ENCODE measurements at places on chromosomes 1 and 21. TPM values are rescaled to one million over a fixed set of nuclear protein-coding genes. Genes with fewer than 3 reads are reported as not detected.

GRCh38 chr1:41260768-41261167, 18.7 kb upstream of the SCMH1 start:
- peaks cover 9% of the 10 kb centered on the region for H3K27me3 ChIP-seq
- H3K27ac ChIP-seq = no peak overlapping the region
- no peak for DNase-seq
- no peak overlapping the region for H3K4me3 ChIP-seq

DNA sequence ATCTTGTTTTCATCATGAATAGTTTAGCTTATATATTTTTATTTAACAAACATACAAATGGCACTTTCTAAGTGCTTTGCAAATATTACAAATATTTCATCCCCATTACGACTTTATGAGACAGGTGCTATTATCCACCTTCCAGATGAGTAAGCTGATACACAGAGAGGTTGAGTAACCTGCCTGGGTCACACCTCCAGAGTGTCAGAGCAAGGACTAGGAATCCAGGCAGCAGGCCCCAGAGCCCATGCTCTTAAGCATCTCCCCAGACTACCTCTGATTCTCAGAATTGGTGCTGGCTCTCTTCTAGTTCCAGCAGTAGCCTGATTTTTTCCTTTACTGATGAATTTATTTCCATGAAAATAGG, 40.0 kb downstream of the EPHB2 start:
- peaks cover 6% of the 10 kb centered on the region for H3K4me1 ChIP-seq
- peaks cover 7% of the 10 kb centered on the region for H3K27me3 ChIP-seq
- no peak for DNase-seq
- H3K36me3 ChIP-seq = no peaks in the 10 kb centered on the region

GRCh38 chr1:243325305-243325890, 69.6 kb downstream of the SDCCAG8 start:
- no peaks in the 10 kb centered on the region for H3K36me3 ChIP-seq
- H3K4me1 ChIP-seq = no peaks in the 10 kb centered on the region
- no peak overlapping the region for H3K4me3 ChIP-seq
- H3K27ac ChIP-seq = no peak overlapping the region

- H3K4me1 ChIP-seq = peaks cover 22% of the 10 kb centered on the region
- H3K36me3 ChIP-seq = peaks cover 43% of the 10 kb centered on the region
- no peaks in the 10 kb centered on the region for H3K27me3 ChIP-seq
- no peak overlapping the region for H3K4me3 ChIP-seq
- no peak overlapping the region for H3K27ac ChIP-seq
- DNase-seq = no peak
Measured at GRCh38 chr1:166849135-166849534, 9.9 kb downstream of the POGK start.

DNA sequence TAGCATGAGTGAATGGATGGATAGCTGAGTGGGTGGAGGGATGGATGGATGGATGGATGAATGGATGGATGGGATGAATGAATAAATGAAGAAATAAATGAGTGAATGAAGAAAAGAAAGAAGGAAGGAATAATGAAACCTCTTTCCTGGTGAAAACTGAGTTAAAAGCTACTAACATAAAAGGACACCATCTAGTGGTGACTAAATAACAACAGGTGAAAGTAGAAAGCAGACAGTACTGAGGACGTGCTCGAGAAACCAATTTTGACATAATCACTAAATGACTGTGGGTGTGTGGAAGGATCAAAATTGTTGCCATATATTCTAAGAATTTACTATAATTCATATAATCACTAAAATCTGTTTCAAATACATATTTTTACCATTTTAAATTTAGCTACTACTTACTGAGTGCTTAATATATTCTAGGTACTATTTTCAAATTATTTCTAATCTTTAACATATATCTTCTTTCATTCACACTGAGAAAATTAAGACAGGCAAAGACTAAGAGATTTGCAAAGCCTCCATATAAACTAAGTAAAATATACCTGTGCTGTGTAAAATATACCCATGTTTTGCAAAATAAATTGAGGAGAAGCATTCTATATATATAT, 522.9 kb downstream of the LRRIQ3 start:
- DNase-seq = no peak
- H3K27me3 ChIP-seq = no peaks in the 10 kb centered on the region
- no peak overlapping the region for H3K4me3 ChIP-seq

DNA sequence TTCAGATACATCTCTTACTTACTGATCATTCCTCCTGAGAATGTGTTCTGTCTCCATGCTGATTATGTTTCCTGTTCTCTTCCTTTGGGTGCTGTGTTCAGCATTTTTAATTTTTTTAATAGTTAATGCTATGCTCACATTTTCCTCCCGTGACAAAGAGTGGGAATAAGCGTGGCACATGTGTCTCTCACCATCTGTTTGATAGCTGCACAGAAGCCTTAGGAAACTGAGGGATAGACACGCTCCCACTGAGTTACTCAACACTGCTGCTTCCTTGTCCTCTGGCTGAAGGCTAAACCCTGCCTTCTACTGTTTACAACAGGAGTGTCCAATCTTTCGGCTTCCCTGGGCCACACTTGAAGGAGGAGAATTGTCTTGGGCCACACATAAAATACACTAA, 264.2 kb downstream of the DISC1 start:
- H3K27ac ChIP-seq = no peak overlapping the region
- no peaks in the 10 kb centered on the region for H3K36me3 ChIP-seq
- DNase-seq = no peak
- H3K4me1 ChIP-seq = no peaks in the 10 kb centered on the region

The PYGO2 gene
- total RNA-seq = 36.0 TPM

DNA sequence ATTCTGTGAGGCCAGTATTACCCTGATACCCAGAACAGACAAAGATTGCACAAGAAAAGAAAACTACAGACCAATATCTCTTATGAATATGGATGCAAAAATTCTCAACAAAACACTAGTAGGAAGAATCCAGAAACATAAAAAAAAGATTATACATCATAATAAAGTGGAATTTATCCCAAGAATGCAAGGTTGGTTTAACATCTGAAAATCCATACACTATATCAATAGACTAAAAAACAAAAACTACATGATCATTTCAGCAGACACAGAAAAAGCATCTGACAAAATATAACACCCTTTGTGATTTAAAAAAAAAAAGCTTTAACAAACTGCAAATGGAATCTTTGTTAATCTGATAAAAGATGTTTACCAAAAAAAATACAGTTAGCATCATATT, 12.2 kb upstream of the MPL start:
- H3K4me1 ChIP-seq = peaks cover 6% of the 10 kb centered on the region
- no peak overlapping the region for H3K27ac ChIP-seq
- peaks cover 21% of the 10 kb centered on the region for H3K36me3 ChIP-seq
- H3K4me3 ChIP-seq = no peak overlapping the region

The WLS gene
- not detected for total RNA-seq

GRCh38 chr1:183757061-183757460, 47.9 kb upstream of the RGL1 start:
- H3K4me1 ChIP-seq = no peaks in the 10 kb centered on the region
- no peak overlapping the region for H3K27ac ChIP-seq
- H3K27me3 ChIP-seq = peaks cover 21% of the 10 kb centered on the region
- no peak overlapping the region for H3K4me3 ChIP-seq
- DNase-seq = no peak
- H3K36me3 ChIP-seq = peaks cover 10% of the 10 kb centered on the region

The KIFAP3 gene
- total RNA-seq = 38.3 TPM

The MMEL1 gene
- total RNA-seq = not detected

- no peaks in the 10 kb centered on the region for H3K27me3 ChIP-seq
- H3K27ac ChIP-seq = peak overlapping the region; percentile 92
- peaks cover 23% of the 10 kb centered on the region for H3K4me1 ChIP-seq
- H3K36me3 ChIP-seq = peaks cover 6% of the 10 kb centered on the region
- H3K4me3 ChIP-seq = peak overlapping the region; percentile 76
Measured at GRCh38 chr21:46551636-46552241, 53.1 kb downstream of the S100B start.

GRCh38 chr1:241950390-241950789, 7.2 kb upstream of the BECN2 start:
- H3K27ac ChIP-seq = no peak overlapping the region
- no peaks in the 10 kb centered on the region for H3K36me3 ChIP-seq
- DNase-seq = no peak
- no peaks in the 10 kb centered on the region for H3K27me3 ChIP-seq
- H3K4me1 ChIP-seq = no peaks in the 10 kb centered on the region

The CAMSAP2 gene
- total RNA-seq = 0.31 TPM

DNA sequence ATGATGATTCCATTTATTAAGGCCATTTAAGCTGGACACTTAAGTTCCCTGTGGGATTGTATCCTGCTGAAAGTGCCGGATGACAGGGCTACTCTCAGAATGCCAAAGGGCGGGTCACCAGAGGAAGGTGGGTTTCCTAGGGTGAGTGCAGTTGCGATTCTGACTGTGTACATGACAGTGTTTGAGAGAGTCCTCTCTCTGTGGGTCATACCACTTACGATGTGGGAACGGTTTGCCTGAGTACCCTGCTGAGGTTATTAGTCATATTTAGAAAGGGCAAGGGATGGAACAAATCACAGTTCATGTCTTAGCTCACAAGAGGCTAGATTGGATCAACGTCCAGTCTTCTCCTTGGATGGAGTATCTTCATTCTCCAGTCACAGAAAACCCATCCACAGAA, 461.9 kb downstream of the CAMTA1 start:
- no peak overlapping the region for H3K27ac ChIP-seq
- peaks cover 25% of the 10 kb centered on the region for H3K27me3 ChIP-seq
- no peaks in the 10 kb centered on the region for H3K4me1 ChIP-seq
- DNase-seq = no peak

DNA sequence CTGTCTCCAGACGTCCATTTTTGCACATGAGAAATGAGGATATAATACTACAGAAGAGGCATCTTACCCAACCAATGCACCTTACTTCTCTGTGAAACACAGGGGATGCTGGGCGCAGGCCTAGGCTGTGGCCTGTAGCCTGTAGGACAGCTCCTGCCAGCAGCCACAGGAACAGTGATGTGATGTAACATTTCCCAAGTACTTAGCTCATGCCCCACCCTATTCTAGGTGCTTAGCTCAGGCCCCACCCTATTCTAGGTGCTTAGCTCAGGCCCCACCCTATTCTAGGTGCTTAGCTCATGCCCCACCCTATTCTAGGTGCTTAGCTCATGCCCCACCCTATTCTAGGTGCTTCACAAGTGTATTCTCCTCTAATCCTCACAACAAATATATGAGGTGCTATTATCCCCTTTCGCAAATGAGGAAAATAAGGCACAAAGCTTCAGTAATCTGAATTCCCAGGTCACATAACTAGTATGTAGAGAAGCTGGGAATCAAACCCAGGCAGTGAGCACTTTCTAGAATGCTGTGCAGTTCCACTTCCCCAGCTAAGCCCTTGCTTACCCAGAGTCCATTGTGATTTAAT, 4.6 kb upstream of the NAXE start:
- H3K4me3 ChIP-seq = no peak overlapping the region
- no peak for DNase-seq
- no peaks in the 10 kb centered on the region for H3K36me3 ChIP-seq
- H3K27ac ChIP-seq = no peak overlapping the region
- no peaks in the 10 kb centered on the region for H3K27me3 ChIP-seq

DNA sequence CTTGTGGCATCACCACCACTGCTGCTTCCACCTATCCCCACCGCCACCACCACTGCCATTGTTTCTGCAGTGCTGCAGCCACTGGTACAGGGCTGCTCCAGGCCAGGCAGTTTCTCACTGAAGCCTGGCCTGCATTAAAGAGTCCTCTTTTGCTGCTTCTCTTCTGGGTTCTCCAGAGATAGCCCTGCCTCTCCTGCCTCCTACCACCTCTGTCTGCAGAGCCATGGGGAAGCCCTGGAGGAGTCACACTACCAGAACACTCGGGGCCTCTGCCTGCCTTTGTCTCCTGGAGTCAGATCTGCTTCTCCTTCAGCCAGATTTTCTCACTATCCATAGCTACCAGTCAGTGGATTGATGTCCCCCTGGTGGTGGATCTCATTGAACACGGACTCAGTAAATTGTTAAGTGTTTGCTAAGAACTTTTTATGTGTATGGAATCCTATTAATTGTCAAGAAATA, 37.7 kb upstream of the DDAH1 start:
- no peaks in the 10 kb centered on the region for H3K4me1 ChIP-seq
- H3K27ac ChIP-seq = no peak overlapping the region
- no peak for DNase-seq
- H3K4me3 ChIP-seq = no peak overlapping the region

DNA sequence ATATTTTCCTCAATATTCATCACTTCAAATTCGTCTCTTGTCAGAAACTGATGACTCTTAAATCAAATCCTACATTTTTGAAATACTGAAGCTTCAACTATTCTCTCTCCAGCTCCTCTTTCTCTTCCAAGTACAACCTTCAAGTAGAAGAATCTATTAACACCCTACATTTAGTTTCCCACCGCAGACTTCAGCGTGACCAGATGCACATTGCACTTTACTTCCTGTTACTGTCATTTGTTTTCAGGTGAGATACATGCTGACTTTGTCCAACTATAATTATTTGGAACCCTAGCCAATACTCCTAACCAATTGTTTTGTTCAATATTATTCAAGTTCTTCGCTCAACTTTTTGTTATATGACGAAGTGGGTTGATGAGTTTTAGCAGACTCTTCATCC, 116.0 kb downstream of the MRPL39 start:
- H3K36me3 ChIP-seq = peaks cover 4% of the 10 kb centered on the region
- H3K4me1 ChIP-seq = peaks cover 46% of the 10 kb centered on the region
- no peak for DNase-seq
- H3K27ac ChIP-seq = peak overlapping the region; percentile 83
- peak overlapping the region; percentile 63 for H3K4me3 ChIP-seq

The NUCKS1 gene
- total RNA-seq = 95.1 TPM

GRCh38 chr21:45135122-45135521, 60.7 kb downstream of the ADARB1 start:
- no peak overlapping the region for H3K27ac ChIP-seq
- peaks cover 12% of the 10 kb centered on the region for H3K4me1 ChIP-seq
- no peak overlapping the region for H3K4me3 ChIP-seq
- H3K27me3 ChIP-seq = no peaks in the 10 kb centered on the region
- no peaks in the 10 kb centered on the region for H3K36me3 ChIP-seq

- no peak for DNase-seq
- H3K27me3 ChIP-seq = peaks cover 4% of the 10 kb centered on the region
- peaks cover 6% of the 10 kb centered on the region for H3K36me3 ChIP-seq
- no peak overlapping the region for H3K27ac ChIP-seq
- H3K4me3 ChIP-seq = no peak overlapping the region
Measured at GRCh38 chr1:113508364-113509164, 118.2 kb downstream of the MAGI3 start.

DNA sequence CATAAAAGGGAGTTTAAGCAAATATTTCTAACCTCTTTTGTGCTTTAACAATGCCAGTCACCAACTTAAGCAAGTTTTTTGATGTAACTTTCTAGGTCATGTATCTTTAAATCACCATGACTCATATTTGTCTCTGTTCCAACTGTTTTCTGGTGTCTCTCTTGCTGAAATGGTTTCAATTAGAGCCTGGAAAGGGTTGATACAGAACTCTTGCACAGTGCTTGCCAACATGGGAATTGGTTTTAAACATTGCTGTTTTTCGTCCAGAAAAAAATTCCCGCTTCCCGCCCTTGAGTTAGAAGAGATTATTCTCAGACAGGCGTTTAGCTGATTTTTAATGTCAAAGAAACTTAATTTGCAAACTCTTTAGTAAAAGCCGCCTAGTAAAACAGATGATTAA, 46.4 kb upstream of the SLC22A15 start:
- H3K27ac ChIP-seq = no peak overlapping the region
- H3K4me3 ChIP-seq = no peak overlapping the region
- peaks cover 13% of the 10 kb centered on the region for H3K27me3 ChIP-seq
- H3K36me3 ChIP-seq = no peaks in the 10 kb centered on the region
- no peak for DNase-seq

All from natural killer cell treated with Interleukin-12 subunit alpha and Interleukin-12 subunit beta and Interleukin-15 and Interleukin-18, amount 100 ng/mL, for 72 hours (primary cell).